ENCODE measurements at places on chromosomes 5 and 9. TPM values are rescaled to one million over a fixed set of nuclear protein-coding genes. Genes with fewer than 3 reads are reported as not detected.
A peak's percentile ranks its signal among the peaks of the same experiment; 100 is the strongest.

DNA sequence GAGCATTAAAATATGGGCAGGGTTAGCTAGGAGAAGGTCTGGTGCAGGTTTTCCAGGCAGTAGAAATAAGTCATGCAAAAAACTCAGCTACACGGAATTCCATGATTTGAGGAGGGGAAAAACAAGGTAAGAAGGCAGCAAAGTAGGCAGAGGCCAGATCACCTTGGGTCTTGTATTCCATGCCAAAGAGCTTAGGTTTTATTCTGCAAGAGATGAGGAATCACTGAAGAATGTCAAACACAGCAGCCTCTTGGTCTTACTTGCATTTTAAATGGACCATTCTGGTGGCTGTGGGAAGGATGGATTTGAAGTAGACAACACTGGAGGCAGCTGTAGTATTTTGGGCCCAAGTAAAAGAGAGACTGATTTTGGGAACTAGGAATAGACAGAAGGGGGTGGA lies 8.6 kb downstream of the TRPM3 start:
- no peak for DNase-seq

- DNase-seq, result no peak
These were observed 649 bp downstream of the CCDC187 start for GRCh38 chr9:136303066-136303824.

- no peak for DNase-seq
These were observed 15.3 kb downstream of the MYMK start for GRCh38 chr9:133509179-133510083.

DNA sequence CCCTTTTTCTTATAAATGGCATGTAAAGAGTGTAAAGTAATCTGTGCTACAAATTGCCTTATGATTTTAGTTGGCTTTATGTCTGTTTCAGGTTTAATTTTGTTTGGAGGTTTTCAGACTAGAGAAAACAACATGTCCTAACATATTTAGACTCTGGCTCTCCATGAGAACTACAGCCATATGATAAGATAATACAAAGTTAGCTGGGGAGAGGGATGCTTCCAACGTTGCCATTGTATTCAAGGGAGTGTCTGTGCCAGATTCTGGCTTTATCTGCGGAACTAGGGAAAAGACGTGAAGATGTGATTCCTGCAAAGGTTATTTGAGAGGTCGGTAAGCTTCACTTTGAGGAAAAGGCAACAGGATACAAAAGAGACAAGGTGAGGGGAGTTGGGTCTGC lies 140.0 kb upstream of the OTULINL start:
- DNase-seq, result no peak

Gene KCNIP1
- 23.3 TPM for total RNA-seq

DNA sequence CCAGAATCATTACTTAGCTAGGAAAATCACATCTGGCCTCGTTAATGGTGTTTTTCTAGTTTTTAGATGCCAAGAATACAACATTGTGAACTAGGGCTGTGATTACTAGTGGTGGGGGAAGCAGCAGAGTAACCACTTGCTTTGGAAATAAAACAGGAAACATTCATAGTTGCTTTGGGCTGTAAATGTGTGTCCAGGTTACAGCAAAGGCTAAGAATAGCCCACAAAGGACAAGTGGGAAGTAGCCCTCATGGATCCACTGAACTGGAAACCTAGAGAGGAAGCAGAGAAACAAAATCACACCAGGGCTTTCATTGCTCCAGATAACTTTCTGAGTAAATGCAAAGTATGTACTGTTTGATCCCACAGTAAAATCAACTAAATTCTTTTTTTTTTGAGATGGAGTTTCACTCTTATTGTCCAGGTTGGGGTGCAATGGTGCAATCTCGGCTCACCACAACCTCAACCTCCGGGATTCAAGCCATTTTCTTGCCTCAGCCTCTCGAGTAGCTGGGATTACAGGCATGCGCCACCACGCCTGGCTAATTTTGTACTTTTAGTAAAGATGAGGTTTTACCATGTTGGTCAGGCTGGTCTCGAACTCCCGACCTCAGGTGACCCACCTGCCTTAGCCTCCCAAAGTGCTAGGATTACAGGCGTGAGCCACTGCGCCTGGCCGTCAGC lies 56.2 kb upstream of the TNFSF15 start:
- DNase-seq, result no peak

DNA sequence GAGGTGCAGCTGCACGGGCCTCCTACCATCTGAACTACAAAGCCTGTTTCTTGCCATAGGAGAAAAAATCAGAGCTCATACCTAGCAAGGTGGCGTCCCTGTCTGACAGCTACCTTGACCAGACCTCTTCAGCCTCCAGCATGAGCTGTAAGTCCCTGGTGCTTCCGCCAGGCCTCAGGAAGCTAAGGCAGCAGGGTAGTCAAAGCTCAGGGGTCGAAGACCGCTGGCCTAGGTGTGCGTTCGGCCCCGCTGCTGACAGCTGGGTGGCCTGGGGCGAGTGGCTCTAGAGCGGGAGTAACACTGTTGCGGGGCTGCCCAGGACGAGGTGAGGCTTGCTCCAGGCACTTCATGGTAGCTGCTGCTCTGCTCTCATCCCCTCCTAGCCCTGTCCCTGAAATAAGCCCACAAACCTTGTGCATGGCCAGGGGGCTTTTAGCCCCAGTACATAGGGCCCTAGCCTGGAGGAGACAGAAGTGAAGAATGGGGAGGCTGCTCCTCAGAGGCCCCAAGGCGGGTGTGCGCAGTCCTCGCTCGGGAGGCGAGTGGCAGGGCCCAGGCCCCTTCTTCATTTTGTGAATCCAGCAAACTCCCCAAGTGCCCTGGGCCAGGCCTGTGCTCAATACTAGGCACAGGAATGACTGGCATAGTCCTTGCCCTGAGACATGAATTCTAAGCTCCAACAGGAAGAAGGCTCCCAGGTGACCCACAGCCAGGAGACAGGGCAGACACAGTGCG lies 5.4 kb downstream of the TOR2A start:
- DNase-seq, result no peak

Gene ZFP2
- total RNA-seq, result 6.4 TPM

DNA sequence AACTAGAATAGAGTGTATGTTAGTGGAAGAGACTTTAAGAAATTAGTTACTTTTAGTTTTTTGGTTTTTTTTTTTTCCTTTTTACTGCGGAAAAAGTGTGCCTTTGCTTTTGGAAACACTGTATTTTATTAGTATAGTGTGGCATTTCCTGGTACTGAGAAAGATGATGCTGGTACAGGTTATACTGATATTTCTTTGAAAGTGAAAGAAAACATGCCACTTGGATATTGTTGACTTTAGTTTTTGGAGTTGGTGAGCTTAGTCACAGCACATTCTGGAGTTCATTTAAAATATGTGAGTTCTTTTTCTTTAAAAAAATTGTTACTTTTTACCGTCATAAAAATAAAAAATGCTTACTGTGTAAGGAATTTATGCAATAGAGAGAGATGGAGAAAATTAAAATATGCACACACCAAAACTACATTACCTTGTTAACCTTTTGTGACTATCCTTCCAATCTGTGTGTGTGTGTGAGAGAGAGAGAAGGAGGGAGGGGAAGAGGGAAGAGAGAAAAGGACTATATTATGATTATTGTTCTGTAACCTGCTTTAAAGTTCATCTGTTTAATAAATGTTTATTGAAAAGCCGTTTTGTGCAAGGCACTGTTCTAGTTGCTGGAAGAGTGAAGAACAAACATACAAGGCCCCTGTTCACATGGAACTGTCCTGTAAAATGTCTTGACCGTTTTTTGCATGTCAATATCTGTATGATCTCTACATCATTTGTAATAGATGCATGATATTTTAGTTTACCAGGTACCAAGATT lies 1.9 kb downstream of the UGCG start:
- DNase-seq, result no peak

Gene FOXD4L5
- 0.64 TPM for total RNA-seq

Gene GRXCR2
- total RNA-seq, result not detected

- no peak for DNase-seq
These were observed 17.2 kb downstream of the NKX2-5 start for GRCh38 chr5:173217626-173218397.

DNA sequence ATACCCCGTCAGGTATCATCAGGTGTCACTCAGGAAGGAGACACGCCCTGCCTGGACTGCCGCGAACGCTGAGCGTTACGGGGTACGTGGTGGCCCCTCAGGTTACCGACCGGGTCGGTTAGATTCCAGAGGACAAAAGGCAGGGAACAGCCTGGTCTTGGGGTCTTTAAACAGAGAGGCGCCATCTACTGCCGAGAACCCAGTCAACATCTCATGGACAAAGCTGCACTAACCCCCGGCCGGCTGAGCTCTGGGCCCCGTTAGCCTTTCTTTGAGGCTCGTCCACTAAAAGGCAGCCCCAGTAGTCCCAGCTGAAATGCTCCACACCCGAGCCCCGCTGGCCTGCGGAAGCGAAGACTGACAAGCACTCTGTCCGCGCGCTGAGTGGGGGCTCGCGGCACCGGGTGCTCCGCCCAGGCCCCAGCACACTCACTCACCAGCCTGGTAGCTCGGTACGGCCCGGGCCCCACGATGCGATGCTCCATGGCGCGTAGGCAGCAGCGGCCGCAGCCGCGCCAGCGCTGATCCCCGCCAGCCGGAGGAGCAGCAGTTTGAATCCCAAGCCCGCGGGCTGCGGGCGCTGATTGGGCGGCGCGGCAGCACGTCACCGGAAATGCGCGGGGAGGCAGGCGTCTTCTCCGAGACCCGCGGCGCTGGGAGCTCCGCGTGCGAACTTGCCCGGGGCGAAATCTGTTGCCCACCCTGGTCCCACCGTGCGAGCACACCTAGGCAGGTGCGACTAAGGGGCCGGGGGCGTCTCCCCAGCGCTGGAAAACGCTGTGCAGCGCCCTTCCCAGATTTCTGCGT lies at the start of gene DEPDC1B:
Gene DEPDC1B (minus strand): TSS at position 558 of the 807 bp plus-strand sequence. CDS start 73 bp downstream, at position 485.
- peak; percentile 87 for DNase-seq

Gene PCDHB13
- 16.3 TPM for total RNA-seq

Gene FOXD4
- 1.00 TPM for total RNA-seq

GRCh38 chr5:2047341-2047927 lies 164.7 kb upstream of the IRX4 start:
- no peak for DNase-seq

GRCh38 chr5:34736445-34737115 lies 80.5 kb downstream of the RAI14 start:
- DNase-seq, result no peak

DNA sequence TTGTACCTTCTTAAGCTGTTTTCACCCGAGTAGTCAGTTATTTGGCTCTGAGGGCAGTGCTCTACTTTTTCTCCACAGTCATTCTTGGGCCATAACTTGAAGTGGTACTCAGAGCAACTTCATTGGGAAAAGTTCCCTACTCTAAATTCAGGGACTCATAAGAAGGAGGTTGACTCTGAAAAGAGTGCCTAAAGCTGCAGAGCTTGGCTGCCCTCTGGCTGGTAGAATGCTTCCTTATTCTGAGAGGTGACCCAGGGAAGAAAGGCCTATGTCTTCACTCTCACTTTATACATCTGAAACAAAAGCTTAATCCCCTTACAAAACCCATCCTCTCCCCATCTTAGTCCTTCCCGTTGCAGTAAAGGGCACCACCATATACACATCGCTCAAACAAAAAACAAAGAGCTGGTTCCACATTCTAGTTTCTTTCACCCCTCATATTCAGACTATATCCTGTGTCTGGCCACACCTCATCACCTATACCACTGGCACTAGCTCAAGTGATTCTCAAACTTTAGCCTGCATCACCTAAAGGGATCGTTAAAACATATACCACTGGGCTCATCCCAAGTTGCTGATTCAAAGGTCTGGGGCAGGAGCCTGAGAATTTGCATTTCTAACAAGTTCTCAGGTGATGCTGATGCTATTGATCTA lies 7.9 kb downstream of the IGIP start:
- no peak for DNase-seq

- no peak for DNase-seq
These were observed 961.3 kb upstream of the CTNND2 start for GRCh38 chr5:12865529-12865928.

Gene CER1
- total RNA-seq, result 1.2 TPM

Gene CAMLG
- total RNA-seq, result 38.0 TPM

DNA sequence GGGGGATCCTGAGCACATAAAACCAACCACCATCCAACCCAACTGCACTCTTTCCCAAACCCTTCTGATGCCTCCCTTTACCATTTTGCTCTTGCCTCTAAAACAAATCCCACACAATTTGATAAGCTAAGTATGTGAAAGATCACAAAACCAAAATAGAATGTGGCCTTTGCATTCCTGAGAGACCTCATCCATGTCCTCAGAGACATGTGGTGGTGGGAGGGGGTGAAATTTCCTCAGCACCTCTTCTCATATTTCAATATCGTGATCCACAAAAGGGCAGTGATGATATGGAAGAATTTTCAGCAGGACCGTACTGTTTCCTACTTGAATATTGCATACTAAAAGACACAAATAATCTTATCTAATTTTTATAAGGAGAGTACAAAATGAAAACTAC lies 423.3 kb downstream of the TLE1 start:
- no peak for DNase-seq

Gene MARVELD2
- 2.1 TPM for total RNA-seq
